Activated naive CD4-positive, alpha-beta T cell treated with Interleukin-2 at 50 U/mL for 16 hours (primary cell): ENCODE measurements at places on chromosomes 1 and 21.

DNA sequence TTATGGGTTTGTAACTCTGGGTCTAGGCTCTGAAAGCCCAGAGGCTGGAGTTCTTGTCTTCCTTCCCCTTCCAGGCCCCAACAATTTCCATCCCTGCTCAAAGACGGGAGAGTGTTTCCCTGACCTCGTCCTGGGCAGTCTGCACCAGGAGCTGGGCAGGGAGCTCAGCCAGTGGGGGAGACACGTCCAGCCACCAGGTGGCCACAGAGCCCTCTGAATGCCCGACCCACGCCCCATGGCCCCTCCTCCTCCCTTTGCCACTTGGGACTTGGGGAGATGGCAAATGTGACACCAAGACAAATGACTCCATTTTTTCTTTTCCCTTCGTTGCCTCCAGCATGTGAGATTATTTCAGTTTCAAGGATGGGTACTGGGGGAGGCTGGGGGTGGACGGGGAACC is 159.9 kb upstream of the AJAP1 start:
- no peak for DNase-seq

- DNase-seq, result no peak
Measured at GRCh38 chr1:93804412-93804811, 74.6 kb downstream of the DNTTIP2 start.

DNA sequence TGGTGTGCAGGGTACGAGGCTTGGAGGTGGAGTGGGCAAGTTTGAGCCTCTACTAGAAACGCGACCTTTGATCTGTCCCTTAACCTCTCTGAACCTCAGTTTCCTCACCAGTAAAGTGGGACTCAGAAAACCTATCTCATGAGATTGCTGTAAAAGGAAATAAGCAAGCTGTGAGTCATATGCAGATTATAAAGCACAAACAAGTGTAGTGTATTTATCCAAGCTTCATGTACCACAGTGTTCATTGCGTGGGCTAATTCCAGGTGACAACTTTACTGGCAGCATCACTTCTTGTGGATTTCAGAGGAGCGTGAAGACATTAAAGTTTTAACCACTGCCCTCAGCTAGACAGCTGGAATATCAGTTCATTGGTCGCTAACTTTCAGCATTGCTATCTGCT is 44.4 kb downstream of the ZNF697 start:
- no peak for DNase-seq

- no peak for DNase-seq
Measured at GRCh38 chr1:15571266-15571665, 13.6 kb downstream of the AGMAT start.

- no peak for DNase-seq
Measured at GRCh38 chr1:116365353-116365780, 7.7 kb upstream of the ATP1A1 start.

DNA sequence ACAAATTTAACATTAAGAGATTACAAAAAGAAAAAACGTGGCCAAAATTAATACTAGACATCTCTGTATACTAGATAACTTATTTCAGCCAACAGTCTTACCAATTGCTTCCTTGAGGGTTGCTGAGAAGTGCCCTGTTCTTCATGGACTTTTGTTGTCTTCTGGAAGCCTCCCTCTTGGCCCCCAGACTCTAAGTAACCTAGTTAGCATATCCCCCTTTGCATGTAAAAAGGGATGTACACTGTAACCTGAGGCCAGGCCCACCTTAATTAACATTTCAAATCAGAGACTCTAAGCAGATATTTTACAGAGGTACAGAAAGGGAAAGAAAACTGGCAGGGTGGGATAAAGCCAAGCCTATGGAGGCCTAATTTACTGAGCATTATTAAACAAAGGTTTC is 1047.3 kb downstream of the ADGRL2 start:
- no peak for DNase-seq

- no peak for DNase-seq
Measured at GRCh38 chr1:30842697-30843354, 65.7 kb downstream of the SDC3 start.
